T1000 (cell line): ENCODE measurements at places on chromosomes 13 and 19.
A peak's percentile ranks its signal among the peaks of the same experiment; 100 is the strongest.

DNA sequence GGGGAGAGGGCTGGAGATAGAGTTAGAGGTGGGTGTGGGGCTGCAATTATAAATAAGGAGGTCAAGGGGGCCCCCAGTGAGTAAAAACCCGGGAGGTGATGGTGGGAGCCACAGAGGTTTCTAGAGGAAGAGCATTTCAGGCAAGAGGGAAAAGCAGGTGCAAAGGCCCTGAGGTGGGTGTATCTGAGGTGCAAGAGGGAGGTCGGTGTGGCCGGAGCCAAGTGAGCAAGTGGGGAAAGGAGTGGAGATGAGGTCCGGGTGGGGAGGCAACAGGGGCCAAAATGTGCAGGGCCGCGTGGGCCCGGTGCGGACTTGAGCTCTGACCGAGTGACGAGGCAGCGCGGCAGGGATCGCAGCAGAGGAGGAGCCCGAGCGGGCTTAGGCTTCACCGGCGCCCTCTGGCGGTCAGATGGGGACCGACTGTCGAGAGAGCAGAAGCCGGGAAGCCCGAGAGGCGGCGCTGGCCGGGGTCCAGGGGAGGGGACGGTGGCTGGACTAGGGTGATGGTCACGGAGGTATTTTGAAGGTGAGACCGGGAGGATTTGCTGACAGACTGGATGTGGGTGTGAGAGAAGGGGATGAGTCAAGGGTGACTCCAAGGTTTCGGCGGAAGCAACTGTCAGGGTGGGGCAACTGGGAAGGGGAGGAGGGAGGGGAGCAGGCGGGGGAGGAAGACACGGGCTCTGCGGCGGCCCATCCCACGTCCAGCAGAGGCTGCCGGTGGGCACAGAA, 17.7 kb upstream of the SPACA4 start:
- peak; percentile 81 for DNase-seq

DNA sequence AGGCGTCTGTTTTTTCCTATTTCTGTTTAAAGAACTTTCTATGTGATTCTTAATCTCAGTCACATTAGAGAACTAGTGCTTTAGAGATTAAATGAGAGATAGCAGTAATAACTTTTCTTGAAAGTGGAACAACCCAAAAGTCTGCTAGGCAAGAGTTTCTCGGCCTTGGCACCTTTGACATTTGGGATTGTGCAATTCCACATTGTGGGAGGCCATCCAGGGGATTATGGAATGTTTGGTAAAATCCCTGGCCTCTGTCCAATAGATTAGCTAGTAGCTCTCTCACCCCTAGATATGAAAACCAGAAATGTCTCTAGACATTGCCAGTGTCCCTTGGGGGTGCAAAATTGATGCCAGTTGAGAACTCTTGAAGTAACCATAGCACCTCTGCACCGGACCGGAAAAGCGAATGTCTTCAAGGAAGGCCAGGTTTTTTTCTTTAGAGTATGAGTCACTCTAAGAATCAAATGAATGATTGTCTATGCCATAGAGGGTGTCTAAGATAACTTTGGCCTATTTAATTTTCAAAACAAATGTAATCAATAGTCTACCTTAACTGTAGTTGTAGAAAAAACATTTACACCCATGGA, 45.0 kb upstream of the IL17D start:
- DNase-seq = no peak

DNA sequence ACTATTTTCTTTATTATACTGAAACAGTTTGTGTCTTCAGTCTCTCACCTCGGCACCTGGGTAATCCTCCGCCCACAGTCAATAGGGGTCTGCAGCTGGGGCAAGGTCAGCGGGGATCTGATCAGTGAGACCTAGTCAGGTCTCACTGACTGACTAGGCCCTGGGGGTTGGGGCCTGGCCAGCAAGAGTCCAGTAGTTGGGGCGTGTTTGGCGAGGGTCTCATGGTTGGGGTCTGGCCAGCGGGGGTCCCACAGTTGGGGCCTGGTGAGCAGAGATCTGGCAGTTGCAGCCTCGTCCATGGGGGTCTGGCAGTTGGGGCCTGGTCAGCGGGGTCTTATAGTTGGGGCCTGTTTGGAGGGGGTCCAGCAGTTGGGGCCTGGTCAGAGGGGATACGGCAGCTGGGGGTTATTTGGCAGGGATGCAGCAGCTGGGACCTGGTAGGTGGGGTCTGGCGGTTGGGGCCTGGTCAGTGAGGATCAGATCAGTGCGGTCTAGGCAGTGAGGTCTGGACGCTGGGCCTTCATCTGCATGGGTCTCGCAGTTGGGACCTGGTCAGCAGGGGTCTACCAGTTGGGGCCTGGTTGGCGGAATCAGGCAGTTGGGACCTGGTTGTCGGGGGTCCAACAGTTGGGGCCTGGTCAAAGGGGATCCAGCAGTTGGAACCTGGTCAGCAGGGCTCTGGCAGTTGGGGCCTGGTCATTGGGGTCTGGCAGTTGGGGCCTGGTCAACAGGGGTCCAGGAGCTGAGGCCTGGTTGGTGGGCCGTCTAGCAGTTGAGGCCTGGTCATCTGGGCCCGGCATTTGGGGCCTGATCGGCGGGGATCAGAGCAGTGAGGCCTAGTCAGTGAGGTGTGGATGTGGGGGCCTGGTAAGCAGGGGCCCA, 61.1 kb upstream of the TPM4 start:
- no peak for DNase-seq

DNA sequence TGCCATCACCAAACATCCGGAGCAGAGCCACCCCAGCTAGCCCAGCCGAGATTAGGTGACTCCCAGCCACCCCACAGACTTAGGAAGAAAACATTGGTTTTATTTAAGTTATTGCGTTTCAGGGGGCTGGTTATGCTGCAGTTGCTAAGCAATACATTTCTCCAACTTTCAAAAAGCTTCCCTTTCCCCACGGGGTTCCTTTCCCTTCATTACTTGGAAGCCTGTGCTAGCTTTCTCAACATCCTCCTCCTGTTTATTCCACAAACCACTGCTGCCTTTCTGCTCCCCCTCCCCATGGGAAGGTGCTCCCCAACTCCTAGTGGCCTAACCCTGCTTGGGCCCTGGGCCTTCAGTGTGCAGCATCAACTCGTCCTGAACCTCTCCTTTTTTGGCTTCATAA, 52.6 kb downstream of the CDADC1 start:
- DNase-seq = no peak

DNA sequence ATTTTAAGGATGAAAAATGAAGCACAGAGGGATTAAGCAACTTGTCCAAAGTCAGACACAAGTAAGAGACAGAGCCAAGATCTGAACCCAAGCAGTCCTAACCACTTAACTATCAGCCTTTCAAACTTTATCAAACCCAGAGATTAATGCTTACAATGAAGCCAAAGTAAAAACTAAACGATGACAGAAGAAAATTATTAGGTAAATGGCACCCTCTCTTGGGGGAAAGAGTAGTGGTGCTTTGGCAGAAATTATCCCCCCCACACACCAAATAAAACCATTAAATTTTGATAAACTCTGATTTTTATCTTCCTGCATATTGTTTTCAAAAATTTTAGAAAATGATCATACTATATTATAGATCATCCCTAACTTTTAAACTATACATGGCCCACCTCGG, 329.2 kb downstream of the SLC7A1 start:
- no peak for DNase-seq

- no peak for DNase-seq
Measured at GRCh38 chr19:45676851-45677263, 8.8 kb downstream of the GIPR start.

DNA sequence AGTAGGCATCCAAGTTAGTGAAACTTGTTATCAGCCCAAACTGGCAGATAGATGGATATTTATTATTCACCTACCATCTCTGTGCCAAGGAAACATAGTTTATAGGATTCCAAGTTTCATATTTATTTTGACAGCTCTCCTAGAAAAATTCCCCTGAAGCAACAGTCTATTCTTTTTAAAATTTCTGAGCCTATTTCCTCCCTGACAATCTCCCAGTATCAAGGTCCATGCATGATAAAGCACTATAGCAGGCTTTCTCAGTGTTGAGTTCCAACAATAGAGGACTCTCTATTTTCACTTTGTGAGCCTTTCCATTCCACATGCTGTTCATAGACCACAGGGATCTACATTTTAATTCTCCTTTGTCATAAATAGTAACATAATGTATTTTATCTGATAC, 312.6 kb downstream of the SLITRK6 start:
- DNase-seq = no peak

DNA sequence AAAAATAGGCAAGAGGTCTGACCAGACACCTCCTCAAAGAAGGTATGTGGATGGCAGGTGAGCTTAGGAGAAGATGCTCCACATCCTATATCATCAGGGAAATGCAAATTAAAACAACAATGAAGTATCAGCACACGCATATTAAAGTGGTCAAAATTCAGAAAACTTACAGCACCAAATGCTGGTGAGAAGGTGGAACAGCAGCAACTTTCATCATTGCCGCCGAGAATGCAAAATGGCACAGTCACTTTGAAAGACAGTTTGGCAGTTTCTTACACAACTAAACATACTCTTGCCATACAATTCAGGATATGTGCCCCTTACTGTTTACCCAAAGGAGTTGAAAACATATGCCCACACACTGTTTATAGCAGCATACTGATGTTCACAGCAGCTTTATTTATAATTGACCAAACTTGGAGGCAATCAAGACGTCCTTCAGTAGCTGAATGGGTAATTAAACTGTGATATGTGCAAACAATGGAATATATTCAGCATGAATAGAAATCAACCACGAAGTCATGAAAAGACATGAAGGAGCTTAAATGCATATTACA, 22.5 kb downstream of the OR10H4 start:
- no peak for DNase-seq

DNA sequence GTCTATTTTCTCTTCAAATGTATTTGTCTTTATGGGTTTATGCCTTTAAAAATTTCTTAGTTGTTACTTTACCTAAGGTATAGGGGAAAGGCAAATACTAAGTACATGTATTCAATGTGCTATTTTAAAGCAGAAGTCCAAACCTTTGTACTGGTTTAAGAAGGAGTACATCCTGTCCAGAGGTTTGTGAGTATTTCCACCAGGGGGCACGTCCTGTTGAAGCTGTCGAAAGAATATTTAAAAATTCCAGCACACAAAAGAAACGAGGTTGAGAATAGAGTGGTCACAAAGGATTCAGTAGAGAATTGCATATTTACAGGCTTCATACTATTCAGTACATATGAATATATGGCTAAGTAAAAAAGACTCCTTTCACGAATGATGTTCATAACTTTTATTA, 59.8 kb downstream of the URI1 start:
- DNase-seq = no peak

- no peak for DNase-seq
Measured at GRCh38 chr19:5338656-5339197, 1.9 kb downstream of the PTPRS start.

- no peak for DNase-seq
Measured at GRCh38 chr19:40465025-40465556, 454 bp downstream of the BLVRB start.

- no peak for DNase-seq
Measured at GRCh38 chr19:20162821-20163220, 4.2 kb upstream of the ZNF486 start.

DNA sequence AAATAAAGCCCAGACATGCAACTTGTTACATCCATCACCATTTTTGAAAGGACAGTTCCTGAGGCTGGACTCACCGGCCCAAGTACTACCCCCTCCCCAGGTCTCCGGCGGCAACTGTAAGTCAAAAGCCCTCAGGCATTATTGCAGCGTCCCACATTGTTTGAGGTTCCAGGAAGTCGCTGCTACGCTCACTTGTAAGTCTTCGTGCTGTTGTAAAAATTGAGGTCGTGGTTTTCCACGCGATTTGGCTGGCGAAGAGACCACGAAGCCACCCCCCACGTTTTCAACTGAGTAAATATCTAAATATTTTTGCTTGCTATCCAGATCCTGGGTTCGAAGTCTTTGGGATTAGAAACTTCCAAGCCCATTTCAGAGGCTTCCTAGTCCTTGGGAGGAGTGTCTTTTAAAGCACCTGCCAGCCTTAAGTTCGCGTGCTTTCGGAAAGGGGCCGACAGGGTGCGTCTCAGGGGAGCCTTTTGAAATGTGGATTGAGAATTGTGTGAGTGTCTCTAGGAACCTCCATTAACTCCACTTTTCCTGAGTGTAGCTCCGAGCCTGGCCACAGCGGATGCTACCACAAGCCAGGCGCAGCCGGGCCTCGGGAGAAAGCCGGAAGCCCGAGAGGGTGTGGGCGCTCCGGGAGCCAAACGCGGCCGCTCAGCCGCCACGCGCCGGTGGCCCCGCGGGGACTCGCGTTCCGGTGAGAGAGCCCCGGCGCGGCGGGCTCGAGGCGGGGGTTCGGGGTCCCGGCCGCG, 434 bp upstream of the FNDC3A start:
- DNase-seq = peak; percentile 6

DNA sequence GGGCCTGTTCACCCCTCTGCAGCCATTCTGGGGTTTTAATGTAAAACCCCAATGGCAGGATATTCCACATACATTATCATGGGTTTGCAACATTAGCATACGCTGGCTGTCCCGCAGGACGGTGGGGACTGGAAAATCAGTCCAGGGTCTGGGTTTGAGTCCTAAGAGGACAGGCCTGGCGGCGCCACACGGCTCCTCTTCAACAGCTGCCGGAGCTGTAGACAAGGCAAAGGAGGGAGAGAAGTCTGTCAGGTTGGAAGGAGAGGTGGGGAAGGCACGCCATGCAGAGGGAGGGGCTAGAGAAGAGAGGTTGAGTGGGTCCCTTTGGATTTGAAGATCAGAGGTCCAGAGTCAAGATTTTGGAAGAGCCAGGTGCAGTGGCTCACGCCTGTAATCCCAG, 11.9 kb downstream of the NFKBID start:
- DNase-seq = no peak

DNA sequence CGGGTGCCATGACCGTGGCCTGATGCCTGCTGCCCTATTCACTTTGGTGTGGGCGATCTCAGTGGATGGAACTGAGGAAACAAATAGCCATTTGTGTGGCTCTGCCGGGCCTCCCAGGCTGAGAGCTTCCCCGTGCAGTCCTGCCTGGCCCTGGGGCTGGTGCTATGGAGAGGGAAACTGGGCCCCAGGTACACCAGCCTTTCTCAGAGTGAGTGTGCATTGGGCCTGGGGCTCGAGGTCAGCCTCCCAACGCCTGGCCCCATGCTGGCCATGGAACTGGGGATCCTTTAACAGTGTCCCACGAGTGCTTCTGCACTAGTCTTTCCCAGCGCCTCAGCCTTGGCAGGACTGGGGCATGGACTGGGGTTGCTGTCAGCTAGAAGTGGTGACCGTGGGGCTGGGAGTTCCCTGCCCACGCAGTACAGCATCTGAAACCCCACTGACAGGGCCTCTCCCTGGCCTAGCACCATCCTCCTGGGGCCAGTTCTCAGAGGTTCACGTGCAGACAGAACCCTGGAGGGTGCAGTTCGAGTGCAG, 10.5 kb downstream of the PLEKHF1 start:
- DNase-seq = no peak
